Fibroblast of skin of left biceps (primary cell): ENCODE measurements at places on chromosomes 2 and 18.

- DNase-seq, result no peak
Observed at GRCh38 chr2:42963452-42964068, 171.2 kb upstream of the HAAO start.

GRCh38 chr18:987325-988186 lies 82.9 kb downstream of the ADCYAP1 start:
- peak; percentile 31 for DNase-seq

DNA sequence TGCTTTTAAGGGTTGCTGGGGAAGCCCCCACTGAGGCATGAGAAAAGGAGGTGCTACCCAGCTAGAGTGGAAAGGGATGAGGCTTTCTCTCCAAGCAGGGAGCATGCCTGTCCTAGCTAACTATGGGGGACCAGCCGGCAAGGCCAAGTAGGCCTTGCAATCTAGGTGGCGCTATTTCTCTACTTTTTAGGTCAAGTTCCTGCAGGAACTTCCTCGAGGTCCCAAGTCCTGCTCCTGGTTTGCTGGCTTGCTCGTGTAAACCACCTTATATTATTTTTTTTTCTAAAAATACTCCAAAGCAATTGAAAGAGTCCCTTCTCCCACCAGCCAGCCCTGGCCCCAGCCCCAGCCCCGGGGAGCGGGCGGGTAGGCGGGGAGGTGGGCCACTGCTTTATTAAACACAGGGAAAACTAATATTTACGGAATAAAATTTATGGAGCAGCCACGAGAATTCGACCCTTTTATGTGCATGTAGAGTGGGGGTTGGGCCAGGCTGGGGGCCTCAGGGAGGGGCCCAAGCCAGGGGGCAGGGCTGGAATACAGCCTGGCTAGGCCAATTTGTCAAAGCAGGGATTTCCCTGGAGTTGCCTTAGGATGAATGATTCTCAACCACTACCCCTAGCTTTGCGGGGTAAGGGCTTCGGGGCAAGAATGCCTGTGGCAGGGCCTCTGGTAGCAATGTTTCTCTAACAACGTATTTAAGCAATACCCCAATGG lies 12.8 kb upstream of the IHH start:
- DNase-seq, result no peak

- DNase-seq, result no peak
Observed at GRCh38 chr18:55494899-55495298, 93.1 kb downstream of the TCF4 start.

- peak; percentile 35 for DNase-seq
Observed at GRCh38 chr2:177763531-177764265, 308.9 kb downstream of the PDE11A start.

DNA sequence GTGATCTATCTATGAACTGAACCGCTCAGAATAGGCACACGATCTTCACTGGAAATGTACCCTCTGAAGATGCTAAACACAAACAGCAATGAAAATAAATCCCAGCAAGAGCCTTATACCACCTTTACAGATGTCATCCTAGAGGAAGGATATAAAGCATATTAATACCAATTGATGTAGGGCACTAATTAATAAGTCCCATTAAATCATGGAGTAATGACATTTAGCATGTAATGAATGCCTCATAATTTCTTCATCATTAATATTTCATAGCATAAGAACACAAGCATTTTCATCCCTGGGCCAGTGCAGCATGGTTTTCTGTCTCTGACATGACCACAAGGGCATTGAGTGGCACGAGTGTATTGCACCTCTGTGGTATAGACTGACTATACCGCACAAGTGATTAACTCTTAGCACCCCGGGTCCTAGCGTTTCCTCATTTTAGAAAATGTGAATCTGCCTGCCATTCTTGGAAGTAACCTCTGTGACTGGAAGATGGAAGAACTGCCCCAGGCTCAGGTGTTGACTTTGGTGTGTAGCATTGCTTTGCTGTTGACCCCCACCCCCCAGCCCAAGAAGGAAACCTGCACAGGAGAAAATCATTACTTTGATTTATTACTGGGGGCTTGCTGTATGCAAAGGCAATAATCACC lies 1.4 kb upstream of the TMEM178A start:
- no peak for DNase-seq

DNA sequence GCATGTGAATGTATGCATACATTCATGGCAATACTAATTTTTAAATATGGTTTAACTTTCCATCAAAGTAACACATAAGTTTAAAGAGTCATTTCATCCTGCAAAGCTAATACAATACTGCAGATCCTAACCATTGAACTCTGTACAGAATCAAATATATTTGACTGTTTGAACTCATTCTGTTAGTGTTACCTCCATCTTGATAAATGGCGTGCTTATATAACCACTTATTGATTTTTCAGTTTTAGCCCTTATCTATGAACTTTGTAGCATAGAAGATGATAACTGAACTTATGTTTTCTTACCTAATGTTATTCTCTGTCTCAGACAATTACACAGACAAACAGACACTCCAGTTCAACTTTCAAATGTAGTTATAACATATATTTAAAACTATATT lies 731.0 kb upstream of the LRATD1 start:
- no peak for DNase-seq

- no peak for DNase-seq
Observed at GRCh38 chr18:63890950-63891304, 3.4 kb downstream of the SERPINB2 start.

- no peak for DNase-seq
Observed at GRCh38 chr2:24147364-24147763, 24.1 kb downstream of the FAM228B start.

DNA sequence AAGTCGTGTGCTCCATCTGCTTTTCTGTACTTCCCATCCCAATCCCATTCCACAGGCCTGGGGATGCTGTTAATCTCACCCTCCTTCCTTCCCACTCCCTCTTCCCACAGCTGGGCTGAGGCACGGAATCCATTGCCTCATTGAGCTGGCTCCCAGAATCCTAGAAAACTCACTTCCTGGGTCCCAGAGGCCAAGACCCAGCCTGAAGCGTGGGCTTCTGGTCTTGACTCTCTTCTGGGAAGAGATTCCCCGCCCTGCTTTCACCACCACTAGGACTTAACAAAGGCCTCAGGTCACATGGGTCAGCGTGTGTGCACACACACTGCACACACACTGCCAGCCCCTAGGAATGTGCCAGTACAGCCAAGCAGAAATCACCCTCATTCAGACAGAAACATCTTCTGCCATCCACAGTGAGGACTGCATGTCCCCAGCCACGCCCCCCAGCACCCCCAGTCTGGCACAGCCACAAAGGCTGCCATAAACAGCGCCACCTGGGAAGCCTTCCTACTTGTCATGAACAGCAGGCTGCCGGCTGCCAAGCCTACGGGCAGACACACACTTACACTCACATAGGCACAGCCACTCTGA lies 165.8 kb downstream of the TNS1 start:
- DNase-seq, result no peak

DNA sequence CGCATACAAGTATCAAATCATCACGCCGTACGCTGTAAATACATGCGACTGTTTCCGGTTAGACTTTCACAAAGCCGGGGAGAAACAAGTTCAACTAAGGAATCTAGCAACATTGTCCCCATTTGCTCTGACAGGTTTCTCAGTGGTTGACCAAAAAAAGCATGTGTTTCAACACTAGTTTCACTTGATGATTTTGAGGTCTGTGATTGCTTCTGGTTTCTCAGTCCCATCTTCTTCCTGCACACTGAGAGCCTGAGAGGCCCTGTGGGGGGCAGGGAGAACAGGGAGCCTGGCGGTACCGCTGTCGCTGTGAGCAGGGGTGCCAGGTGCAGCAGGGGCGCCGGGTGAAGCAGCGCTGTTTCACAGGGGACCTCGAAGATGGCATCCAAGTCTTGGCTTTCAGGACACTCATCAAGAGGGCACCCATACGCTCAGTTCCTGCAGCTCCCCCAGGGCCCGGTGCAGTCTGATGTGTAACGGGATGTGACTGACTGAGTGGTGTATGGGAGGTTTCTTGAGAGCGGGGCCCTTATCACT lies 270.9 kb downstream of the TWIST2 start:
- no peak for DNase-seq

GRCh38 chr2:10385933-10386773 lies 62.0 kb downstream of the ODC1 start:
- no peak for DNase-seq

DNA sequence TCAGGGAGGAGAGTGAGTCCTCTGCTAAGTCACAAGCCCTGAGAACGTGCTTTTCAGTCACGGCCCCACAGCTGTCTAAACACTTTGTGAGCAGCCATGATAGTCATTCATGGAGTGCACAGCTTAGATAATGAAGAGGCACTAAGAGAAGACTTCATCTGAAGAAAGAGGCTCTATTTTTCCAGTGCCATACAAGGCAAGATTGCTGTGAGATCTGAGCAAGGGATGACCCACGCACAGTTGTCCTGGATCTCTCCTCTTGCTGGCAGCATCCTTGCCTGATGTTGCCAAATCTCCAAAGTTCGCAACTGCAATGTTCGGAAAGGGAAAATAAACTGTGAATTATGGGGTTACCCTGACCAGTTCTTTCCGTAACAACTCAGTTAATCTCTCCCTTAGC lies 418.7 kb downstream of the MEIS1 start:
- DNase-seq, result no peak

- DNase-seq, result no peak
Observed at GRCh38 chr2:136437461-136437860, 319.5 kb upstream of the CXCR4 start.

DNA sequence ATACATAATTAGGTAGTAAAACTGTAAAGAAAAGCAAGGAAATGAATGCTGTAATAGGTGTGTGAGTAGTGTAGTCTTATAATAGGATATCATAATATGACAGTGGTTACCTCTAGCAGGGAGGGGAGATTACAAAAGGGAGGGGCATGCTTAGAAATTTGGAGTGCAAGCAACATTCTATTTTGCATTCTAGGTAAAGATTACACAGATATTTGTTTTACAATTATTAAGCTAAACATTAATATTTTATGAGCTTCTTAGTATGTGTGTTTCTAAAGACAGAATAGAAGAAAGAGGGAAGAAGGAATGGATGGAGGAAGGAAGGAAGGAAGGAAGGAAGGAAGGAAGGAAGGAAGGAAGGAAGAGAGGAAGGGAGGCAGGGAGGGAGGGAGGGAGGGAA lies 177.9 kb downstream of the PAX3 start:
- no peak for DNase-seq

DNA sequence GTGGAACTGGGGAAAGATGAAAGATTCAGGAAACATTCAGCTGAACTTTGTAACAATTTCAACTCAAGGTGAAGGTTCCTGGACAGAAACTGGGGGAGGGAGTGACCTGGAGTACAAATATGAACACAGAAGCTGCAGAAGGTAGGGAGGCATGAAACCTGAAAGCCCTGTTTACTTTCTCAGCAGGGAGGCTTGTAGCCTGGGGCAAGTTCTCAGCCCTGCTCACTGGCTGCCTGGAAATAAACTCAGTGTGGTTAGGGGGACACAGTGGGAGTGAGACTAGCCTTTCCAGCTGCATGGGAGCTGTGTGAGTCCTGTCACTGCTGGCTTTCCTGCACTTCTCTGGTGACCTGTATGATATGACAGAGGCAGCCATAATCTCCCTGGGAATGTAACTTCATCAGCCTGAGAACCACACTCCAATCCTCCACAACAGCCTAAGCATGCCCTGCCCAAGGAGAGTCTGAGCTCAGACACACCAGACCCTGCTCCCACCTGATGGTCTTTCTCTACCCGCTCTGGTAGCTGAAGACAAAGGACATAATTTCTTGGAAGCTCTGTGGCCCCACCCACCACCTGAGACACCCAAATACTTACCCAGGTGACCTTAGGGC lies 77.0 kb downstream of the ZSWIM2 start:
- DNase-seq, result no peak

GRCh38 chr18:54181856-54182602 lies 42.4 kb downstream of the MBD2 start:
- DNase-seq, result no peak

DNA sequence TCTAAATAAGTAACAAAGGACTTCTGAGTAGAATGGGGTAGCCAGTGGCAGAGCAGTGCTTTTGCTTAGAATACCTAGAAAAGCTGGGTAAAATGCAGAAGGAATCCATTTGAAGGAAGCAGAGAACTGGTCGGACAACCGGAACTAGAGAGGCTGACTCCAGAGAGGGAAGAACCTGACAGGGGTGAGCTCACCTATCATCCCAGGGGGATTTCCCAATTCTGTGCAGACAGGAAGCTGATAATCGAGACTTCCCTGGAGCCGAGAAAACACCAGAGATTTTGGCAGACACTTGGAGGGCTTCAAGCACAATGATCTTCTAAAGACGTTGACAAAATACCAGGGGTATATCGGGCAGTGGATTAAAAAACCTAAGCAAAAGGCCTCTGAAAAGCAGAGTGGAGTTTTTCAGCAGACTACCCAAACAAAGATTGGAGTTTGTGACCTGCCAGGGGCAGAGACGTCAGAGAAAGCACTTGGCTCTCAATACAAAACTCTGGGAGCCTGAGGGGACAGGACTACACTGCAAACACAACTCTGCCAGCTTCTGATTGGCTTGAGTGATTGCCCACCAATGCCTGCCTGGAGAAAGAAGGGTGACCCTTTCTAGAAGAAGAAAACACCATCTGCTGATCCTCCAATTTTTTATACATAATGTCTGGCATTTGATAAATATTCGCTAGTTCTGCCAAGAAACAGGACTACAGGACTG lies 67.5 kb upstream of the TTN start:
- no peak for DNase-seq

- DNase-seq, result no peak
Observed at GRCh38 chr2:60371681-60372080, 181.8 kb downstream of the BCL11A start.

DNA sequence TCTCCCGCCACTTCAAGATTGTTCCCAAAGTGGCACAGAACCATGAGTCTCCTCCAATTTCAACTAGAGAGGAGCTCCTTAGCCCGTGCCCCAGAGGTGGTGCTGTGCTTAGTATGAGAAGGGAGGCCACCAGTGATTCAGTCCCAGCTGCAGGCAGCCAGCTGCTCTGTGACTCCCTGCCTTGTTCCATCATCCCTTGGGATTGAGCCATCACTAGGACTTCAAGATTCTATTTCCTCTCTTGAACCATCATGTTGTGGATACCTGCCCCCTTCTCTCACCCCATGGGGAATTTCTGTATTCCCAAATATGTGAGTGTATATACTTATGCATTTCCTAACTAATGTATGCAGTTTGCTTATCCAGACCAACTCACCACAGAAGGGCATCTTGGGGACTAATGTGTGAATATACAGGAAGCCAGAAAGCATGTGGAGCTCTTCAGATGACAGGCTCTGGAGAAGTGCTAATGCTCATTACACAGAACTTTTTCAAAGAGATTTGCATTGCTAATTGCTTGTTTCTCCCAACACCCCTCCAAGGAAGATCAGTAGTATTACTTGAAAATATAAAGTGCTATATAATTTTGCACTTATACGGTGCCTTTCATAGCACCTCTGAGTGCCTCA lies 111.0 kb upstream of the MAP3K20 start:
- DNase-seq, result no peak

DNA sequence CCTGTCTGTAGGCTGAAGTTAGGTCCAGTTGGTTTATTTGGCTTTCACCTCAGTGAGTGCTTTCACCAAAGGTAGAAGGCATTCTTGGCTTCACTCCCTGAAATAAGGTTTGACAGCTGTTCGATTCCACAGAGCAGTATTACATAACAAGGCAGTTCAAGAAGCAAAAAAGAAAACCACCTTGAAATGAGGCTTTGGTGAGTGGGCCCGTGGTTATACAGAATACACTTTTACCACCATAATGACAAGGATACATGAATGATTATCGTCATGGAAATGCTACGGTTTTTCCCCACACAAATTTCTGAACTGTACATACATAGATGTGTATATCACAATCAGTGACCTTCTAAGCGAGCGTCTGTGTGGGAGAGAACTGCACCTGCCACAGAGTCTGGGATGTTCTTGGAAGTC lies 80.0 kb upstream of the CHRNA1 start:
- no peak for DNase-seq

GRCh38 chr2:180343528-180344345 lies 336.6 kb upstream of the CWC22 start:
- no peak for DNase-seq
